ENCODE measurements at places on chromosomes 2 and 18.

DNA sequence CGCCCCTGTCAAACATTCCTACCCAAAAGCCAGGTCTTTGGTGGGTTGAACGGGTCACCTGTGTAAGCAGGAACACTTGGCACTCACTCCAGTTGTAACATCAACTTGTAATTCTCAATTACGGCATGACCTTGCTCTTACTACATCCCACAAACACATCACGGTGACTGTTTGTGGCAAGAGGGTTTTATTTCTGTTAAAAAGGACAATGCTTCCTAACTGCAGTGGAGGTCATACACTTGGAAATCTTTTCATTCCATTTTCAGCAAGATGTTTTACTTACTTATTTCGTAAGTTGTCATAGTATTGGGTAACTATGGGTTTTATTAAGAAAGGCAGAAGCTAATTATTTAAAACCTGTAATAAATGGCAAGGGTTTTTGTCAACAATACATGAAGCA is 126.1 kb downstream of the ZNF516 start:
- peak; percentile 69 for DNase-seq

GRCh38 chr2:95349568-95350322 is 52.6 kb downstream of the KCNIP3 start:
- DNase-seq: no peak

DNA sequence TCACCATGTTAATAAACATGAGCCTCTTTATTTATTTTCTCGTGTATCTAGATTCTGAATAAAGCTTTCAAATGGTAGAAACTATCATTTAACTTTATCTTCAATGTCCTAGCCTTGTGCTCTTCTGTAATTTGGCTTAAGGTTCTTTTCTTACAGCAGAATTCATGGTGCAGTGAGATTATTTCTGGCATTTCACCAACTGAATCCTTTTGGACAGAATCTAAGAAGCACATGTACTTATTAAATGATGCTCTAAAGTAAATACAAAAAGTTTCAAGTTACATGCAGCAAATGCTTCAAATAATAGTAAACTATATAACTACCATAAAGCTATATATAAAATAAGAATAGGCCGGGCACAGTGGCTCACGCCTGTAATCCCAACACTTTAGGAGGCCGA is 65.9 kb downstream of the AP1S3 start:
- DNase-seq: no peak

- peak; percentile 45 for DNase-seq
These were observed 56.8 kb downstream of the BIN1 start for GRCh38 chr2:127049927-127050802.

DNA sequence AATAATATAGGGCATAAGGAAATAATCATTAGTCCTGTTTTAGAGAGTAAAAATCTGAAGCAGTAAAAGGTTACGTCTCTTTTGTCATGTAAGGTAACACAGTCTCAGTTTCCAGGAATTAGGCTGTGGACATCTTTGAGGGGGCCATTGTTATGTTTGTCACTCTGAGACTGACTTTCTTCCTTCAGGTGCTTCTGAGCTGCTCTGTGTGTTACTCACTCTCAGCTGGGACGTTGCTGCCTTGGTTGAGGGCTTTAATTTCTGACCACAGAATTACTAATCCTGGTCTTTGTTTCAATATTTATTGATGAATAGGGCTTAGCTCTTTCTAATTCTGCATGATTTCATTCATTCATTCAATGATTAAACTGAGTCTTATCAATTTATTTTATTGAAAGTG is 55.9 kb upstream of the SLC38A11 start:
- no peak for DNase-seq

DNA sequence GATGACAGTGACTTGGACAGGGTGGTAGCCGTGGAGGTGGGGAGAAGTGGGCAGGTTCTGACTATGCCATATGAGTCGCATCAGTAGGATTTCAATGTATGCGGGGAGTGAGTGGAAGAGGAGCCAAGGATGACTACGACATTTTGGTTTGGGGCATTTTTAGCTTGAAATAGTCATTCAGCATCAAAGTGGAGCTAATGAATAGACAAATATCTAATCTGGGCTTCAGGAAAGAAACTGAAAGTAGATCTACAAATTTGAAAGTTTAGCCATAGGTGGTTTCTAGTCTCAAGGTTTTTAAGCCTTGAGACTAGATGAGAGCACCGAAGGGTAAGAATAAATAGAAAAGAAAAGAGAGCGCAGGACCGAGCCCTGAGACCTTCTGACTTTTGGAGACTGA is 58.3 kb downstream of the FEZ2 start:
- no peak for DNase-seq

GRCh38 chr18:28095041-28095440 is 81.9 kb downstream of the CDH2 start:
- DNase-seq: no peak

- peak; percentile 3 for DNase-seq
These were observed 1055.2 kb upstream of the FANCL start for GRCh38 chr2:59296279-59296678.

DNA sequence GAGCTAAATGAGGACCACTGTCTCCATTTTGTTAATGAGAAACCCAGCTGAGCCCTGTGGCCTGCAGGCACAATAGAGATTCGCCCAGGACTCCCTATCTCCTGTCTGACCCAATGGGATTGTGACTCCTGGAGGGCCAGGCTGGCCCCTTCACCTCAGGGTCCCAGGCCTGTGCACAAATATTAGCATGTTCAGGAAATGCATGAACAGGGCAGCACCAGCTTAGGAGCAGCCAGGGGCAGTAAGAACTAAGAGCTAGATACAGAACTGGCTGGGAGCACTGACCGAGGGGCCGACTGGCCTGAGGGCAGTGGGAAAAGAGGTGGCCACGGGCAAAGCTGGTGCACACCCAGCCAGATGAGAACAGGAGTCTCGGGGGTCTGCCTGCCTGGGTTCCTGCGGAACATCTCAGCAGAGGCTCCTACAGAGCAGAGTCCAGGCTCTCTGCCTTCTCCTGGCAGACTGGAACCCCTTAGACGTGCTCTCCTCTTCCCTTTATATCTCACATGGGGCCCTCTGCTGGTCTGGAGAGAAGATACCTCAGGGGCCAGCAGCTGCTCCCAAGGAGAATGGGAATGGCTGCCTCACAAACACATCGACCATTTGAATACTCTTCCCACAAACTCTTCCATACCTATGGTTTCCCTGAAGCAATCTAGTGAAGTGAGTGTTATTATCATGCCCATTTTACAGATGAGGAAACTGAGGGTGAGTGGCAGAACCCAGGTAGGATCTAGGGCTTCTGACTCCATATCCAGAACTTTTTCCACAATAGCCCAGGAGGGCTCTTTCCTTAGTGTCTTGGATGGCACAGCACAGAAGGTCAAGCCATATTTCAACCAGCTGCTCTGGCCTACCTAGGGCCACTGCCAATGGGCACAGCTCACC is 77.6 kb upstream of the OTOF start:
- DNase-seq: no peak

- no peak for DNase-seq
These were observed 51.2 kb upstream of the NOSTRIN start for GRCh38 chr2:168751104-168751740.

DNA sequence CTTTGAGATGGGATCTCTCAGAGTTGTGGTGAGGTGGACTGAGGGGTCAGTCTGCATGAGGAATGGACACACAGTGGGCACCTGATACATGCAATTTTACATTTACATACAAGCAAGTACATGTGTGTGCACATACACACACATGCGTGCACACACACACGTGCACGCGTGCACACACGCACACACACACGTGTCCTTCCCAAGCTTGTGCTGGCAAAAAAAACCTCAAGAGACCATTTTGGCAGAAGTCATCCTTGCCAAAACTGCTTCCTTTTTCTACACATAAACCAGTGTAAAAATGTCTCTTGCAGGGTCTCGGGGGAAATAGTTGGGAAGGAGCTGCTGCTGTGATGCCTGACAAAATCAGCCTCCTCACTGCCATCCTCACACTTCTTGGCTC is 279.5 kb upstream of the POU3F3 start:
- no peak for DNase-seq

DNA sequence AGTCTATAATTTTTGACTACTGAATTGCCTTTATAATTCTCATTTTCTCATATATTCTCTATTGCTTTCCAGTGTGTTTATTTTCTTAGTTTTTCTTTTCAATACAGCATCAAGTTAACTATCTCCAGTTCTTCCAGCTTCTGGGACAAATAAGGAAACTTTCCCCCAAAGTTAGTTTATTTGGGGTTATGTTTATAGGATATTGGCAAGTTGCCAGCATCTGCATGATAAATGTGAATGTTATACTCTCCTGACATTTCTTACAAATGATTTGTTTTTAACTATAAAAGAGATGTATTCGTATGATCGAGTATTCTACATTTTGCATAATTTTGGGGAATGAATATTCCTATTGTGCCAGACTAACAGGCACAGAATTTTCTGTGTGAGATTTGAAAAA is 140.6 kb upstream of the KCNJ3 start:
- DNase-seq: no peak
